Stimulated activated CD8-positive, alpha-beta memory T cell treated with anti-CD3 and anti-CD28 coated beads, Interleukin-4, amount 100 ng/mL, for 1 hour (primary cell): ENCODE measurements at places on chromosomes 2 and 18.

GRCh38 chr2:25233916-25234605 is 65.7 kb upstream of the POMC start:
- no peak for DNase-seq

- DNase-seq = no peak
Measured at GRCh38 chr18:12098374-12098773, 4.7 kb downstream of the ANKRD62 start.

DNA sequence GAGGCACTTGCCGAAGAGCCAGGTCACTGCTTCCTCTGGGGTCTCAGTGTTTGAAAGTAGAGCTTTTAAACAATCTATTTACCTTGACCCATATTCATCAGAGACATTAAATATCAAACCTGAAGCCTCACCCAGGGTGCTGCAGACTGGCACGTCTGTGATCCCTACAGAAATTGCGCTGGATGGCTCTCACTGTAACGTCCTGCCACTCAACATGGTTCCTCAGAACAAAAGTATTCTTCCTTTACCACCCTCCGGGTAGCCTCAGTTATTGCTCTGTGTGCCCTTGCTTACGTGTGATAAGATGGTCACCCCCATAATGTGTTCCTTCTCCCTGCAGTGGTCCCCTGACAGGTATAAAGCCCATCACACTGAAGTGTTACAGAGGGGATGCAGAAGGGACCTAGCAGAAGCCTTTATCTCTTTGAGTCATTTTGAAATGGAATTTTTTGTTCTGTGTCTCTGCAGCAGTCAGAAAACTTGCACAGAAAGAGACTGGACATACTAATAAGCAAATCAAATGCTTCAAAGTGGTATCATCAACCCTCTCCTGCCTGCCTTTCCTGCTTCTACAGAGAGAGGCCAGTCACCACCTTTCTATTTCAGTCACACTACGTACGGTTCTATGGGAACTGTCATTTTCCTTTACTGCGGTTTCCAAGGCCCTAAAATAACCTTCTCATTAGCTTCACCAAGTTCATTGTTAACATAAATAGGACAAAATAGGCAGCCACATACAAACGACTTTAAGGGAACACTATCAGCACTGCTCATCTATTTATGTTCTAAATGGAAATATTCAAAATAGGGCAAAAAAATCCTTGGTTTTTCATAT is 86.8 kb downstream of the METTL8 start:
- DNase-seq = no peak

- DNase-seq = no peak
Measured at GRCh38 chr2:234863043-234863934, 88.5 kb upstream of the SH3BP4 start.

- DNase-seq = no peak
Measured at GRCh38 chr18:75351409-75351808, 76.1 kb downstream of the SMIM21 start.

DNA sequence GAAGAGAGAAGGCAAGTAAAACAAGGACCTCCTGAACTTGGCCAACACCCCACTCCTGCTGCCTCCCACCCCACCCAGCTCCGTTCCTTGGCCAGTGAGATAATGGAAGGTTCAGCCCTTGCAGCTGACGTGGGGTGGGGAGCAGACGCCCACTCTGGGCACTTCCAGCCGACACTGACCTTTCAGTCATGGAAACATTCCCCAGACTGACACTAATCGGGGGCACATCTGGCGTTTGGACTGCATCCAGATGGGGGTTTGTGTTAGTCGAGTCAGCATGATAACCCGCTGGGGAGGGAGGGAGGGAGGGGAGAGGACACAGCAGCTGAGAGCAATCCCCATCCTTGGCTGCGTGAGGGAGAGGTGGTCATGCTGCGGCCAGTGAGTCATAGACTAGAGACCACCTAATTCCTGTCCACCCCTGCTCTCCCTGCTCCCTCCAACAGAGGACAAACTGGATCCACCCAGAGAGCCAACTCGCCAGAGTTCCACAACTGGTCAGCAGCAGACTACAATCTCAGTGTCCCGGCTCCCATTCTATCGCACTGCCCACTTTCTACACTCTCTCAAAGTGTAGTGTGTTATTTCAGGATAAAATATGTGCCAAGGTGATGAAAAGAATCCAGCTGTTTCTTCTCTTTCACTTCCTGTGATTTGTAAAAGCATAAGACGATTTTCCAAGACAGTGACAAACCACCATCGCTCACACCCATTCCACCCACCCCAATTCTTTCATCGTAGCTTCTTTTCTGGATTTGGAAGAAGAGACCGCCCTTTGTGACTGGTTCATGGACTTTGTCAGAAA is 115.4 kb upstream of the PKDCC start:
- DNase-seq = no peak

GRCh38 chr2:8684540-8684877 is 2.7 kb downstream of the ID2 start:
- DNase-seq = no peak

- DNase-seq = no peak
Measured at GRCh38 chr2:197969391-197969893, 165.0 kb downstream of the PLCL1 start.

GRCh38 chr18:35178260-35178659 is 62.6 kb upstream of the ZNF397 start:
- no peak for DNase-seq

DNA sequence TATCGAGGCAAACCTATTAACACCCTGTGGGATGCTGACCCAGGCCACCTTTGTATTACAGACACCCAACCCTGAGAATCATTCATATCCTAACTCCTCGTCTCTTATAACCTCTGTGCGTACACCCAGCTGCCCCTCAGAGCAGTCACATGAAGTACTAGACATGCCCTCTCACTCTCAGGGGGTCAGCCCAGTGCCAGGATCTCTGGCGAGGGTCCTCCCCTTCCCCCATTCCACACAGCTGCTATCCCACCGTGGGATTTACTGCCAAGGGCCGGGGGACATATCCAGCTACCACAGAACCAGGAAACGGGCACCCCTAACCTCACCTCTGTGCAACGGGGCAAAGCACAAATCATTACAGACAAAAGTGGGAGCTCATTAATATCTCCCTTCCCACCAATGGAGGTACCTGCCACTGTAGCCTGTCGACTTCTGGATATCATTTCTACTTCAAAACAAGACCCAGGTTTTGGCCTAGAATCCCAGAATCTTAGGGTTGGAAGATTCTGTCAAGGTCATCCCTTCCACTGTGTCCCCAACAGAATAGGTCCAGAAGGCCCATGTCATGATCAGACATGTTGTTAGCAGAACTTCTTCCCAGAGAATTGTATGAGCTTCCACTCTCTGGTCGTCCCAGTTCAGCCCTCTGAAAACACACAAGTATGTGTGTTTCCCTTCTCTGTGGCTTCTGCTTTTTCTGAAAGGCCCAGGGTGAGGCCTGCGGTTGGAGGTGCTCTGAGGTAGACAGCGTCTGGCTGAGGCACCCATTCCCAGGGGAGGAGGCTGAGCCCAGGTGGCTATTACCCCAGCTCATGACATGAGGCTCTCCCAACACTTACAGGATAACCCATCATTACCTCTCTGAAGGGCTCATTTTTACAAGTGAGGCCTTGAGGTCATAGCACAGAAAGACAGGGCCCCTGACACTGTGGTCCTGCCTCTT is 1.7 kb downstream of the TMBIM1 start:
- no peak for DNase-seq

DNA sequence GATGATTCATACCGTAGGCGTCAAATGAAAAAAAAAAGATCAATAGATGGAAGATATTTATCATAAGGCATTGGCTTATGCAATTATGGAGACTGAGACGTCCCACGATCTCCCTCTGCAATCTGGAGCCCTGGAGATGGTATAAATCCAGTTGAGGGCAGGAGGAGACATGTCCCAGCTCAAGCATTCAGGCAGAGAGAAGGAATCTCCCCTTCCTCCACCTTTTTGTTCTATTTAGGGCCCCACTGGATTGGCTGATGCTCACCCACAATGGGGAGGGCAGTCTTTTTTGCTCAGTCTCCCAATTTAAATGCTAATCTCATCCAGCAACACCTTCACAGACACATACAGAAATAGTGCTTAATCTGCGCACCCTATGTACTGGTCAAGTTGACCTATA is 18.0 kb upstream of the OLA1 start:
- DNase-seq = no peak

DNA sequence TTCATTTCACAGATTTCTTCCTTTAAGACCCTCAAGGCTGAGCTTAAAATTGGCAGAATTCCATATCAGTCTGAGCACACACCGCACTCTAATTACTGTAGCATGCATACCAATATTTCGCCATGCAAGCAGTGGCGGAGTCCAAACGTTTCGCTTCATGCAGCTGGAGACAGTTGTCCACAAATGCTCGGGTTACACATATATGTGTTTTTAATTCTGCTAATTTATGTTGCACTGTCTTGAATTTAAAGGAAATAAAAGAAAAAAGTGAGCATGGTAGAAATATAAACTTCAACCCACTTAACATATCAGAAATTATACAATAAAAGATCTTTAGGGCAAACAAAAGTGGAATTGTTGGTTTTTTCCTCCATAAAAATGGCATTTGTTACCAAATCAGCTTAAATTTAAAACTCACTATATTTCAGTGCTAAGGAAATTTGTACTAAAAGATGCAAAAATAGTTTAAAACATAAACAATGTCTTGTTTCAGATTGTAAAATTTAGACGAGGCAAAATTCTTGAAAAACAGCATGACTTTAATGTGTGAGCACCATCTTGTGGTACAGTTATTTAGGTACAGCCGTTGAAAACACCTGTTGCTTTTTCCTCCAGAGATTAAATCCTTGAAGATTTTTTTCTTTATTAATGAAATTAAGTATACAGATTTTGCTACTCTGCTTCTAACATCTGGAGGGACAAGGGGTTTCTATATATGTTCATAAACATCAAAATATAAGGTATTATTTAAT is 24.1 kb upstream of the KANSL1L start:
- DNase-seq = no peak

GRCh38 chr2:223611061-223611460 is 8.9 kb upstream of the SCG2 start:
- no peak for DNase-seq

DNA sequence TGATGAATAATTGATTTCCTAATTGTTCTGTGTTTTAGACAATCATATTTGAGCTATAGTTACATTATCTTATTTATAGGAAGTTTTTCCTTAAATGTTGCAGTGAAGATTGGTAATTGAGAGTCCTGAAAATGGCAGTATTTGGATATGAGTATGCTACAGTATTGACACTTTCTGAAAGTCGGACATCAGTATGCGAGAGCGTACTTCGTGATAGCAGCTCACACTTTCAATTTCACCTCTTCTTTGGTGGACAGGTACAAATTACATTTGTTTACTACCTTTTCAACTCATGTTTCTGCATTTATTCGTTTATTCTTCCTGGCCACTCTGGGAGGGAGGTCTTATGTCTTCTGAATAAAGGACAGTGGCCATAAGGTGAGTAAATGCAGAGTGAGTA is 38.7 kb downstream of the EML4 start:
- no peak for DNase-seq

DNA sequence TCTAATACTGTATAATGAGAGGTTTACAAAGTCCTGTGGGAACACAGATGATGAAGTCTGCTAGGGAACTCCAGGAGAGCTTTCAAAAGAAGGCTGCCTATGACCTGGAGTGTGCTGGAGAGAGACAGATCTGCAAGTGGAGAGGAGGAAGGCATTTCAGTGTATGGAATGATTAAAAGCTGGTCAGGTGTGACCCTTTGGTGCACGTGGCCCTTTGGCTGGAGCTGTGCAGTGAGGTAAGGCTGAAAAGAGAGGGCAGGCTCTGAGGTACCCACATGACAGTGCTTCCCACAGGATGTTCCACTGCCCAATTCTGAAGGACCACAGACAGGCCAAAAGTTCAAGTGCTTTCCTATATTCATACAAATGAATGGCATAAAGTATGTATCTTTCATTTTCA is 157.1 kb downstream of the DYM start:
- DNase-seq = no peak

DNA sequence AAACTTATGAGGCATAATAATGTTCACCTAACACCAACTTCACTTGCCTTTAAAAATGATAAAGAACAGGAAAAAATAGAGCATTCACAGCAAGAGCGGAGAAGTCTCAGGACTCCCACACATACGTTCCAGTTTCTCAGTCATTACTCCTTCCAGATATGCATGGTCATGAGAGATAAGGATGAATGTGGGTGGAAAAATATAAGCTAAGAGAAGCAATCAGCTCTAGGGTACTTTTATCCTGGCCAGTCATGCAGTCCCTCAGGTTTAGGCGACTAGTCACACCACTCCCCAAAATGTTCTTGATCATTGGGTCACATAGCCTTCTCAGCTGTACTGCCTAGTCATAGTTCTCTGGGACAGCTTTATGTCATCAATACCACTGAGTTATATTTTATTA is 29.2 kb upstream of the CCDC178 start:
- no peak for DNase-seq

DNA sequence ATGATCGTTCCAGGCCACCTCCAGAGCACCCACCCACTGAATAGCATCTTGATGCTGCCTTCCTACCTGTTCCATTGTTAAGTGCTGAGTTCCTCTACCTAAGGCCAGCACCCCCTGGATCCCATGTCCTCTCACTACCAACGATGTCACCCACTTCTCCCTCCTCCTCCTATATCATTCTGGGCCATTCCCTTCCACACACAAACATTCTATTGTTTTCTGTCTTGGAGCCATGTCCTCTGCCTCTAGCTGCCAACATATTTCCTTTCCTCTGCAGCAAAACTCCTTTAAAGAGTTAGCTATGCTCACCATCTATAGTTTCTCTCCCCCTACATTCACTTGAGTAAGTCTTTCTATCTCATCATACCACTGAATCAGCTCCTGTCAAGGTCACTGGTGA is 64.0 kb upstream of the ACKR3 start:
- DNase-seq = no peak

GRCh38 chr2:62738981-62739936 is 33.7 kb downstream of the EHBP1 start:
- DNase-seq = no peak

GRCh38 chr2:151269798-151270568 is 8.3 kb upstream of the RBM43 start:
- DNase-seq = no peak

GRCh38 chr2:226661789-226662545 is 137.7 kb downstream of the IRS1 start:
- no peak for DNase-seq

- no peak for DNase-seq
Measured at GRCh38 chr2:210517264-210517663, 39.1 kb upstream of the CPS1 start.

DNA sequence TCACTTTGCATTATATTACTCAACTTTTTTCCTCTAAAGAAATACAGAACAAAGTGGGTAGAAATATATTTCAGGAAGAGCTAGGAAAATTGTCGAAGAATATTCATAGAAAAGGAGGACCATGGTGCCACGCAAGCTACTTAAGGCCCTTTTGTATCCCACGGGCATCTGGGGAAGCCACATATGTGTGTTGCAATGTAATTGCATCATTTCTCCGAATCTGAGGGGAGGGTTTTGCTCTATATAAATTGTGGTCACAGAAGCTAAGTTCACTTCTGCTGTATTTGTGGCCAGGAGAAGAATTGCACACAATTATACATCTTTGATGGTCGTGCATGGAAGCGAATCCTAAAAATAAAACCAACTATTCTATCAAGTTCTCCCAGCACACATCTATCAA is 360.3 kb downstream of the IRS1 start:
- no peak for DNase-seq
